ENCODE measurements at places on chromosomes 2 and 18.

DNA sequence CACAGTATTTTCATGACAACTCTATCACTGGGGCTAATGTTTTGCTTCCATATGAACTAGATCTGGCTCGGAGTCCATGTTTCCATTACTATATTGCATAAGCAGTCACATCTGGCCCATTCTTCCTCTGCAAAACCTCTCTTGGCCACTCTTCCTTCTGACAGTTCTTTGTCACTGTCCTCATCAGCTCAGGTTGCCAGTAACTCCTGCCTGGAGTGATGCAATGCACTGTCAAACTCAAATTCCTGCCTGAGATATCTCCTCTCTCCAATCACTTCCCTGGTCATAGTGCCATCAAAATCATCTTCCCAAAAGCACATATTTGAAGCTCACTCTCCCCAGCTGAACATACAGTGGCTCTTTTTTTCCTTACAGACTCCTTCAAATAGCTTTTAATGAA is 66.1 kb downstream of the COLEC12 start:
- DNase-seq: no peak

- DNase-seq: no peak
Measured at GRCh38 chr2:129708221-129708967, 271.1 kb upstream of the RAB6C start.

- DNase-seq: no peak
Measured at GRCh38 chr2:104861351-104862057, 7.6 kb downstream of the POU3F3 start.

- no peak for DNase-seq
Measured at GRCh38 chr2:141610564-141611175, 520.1 kb downstream of the LRP1B start.

DNA sequence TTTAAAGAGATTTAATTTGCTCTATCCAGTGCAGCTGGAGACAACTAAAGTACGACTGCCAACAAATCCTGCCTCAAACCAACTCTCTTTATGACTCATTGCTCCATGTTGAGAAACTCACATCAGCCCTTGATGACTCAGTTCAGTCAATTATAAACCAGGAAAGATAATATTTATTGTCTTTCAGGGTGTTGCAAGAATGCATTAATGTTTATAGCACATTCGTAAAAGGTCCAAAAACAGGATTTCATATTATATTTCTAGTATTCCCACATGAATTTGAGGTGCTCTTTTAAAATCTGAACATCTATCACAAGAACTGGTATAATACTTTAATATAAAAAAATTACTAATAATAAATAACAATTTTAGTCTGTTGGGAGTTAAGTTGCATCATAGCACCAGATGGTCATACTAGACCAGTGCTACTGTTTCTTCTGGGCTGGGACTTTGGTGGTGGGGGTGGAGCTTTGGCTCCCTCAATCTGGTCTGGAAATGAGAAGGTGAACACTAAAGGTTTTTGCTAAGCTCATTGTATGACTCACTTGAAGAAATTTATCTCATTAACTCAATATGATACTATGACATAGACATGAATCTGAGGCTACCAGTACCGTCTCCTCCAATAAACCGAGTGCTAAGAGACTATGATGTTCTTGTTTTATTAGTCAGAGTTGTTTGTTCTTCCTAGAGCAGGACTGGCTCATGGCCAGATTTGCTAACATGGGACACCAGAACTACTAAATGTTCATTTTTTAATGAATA is 26.6 kb upstream of the MAP3K20 start:
- no peak for DNase-seq

DNA sequence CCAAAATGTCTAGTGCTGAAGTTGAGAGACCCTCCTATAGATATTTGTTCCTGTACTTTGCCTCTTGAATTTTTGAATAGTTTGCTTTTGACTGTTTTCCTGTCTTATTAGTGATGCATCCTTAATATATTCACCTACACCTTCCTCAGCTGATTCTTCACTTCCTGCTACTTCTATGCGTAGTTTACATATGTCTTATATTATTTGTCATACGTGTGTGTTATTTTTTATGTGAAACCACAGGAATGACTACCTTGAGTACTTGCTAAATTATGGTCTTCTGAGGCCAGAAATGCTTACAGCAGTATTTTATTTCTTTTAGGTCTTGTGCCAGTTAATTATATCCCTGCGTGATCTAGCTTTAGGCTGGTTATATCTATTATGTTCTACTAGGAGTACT is 9.9 kb downstream of the UBE2E3 start:
- no peak for DNase-seq

DNA sequence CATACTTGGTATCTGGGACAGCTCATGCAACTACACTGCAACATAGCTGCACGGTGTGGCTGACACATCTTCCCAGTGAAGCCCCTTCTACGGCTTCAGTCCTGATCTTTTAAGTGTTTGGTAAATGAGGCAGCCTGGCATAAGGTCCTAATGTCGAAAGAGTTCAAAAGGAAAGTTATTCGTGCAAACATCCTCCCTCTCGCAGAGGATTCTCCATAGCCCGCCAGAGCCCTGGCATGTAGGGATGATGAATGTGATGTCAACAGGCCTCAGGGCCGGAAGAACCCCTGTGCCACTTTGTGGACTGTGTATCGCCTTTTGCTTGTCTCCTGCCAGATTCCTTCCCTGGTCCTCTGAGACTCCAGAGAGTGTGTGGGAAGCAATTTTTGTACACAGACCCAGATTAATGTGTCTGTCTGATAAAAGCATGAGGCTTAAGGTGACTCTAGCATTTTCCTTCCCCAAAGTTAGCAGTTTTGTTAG is 88.5 kb downstream of the SOCS6 start:
- no peak for DNase-seq

DNA sequence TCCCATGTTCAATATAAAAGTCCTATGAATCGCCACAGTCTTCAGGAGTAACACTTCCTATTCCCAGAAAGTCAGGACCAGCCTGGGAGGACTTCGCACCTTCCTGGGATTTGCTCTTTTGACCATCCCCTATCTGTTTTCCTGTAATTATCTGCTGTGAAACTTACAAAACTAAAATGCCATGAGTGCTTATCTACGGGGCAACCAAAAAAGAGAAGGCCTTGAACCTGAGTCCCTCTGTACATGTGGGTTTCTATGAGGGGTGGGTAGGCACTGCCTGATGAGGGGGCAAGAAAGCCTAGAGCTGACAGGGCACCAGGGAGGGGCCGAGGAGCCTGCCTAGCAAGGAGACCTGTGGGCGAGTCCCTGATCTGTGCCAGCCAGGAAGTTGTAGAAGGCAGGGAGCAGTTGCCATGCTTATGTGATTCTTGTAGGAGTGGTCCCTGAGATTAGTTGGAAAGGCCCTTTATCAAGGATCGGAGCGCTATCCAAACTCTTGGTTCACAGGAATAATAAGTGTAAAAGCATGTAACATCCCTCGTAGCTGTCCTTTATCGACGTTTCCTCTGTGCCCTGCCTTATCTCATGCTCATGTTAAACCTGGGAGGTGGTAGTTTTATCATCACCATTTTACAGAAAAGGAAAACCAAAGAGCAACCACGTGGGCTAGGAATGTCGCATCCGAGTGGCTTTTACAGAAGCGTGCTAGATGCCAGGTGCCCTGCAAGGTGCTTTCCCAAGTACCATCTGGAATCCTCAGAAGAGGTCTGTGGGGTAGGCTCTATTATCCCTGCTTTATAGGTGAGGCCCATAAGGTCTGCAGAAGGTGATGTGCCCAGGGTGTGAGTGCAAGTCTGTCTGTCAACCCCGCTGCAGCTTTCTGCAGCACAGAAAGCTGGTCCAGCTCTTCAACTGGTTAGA is 111.8 kb downstream of the B3GNT2 start:
- no peak for DNase-seq

- no peak for DNase-seq
Measured at GRCh38 chr2:8442833-8443486, 238.9 kb upstream of the ID2 start.

DNA sequence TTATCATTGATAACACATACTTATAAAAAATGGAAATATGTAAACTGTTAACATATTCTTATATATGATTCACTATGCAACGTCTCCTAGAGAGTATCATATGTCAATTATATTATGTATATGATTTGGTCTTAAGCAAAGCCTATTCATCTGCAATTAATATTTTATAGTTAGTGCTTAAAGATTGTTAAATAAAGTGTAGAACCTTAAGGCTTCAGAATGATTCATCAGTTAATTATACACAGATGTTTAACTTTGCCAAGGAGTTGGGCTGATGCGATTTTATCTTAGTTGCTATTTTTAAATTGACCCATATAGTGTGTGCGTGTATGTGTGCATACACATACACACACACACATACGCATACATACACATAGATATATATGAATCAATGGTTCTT is 323.1 kb downstream of the RBM43 start:
- DNase-seq: no peak

Measured in RPMI8226 (cell line).